ENCODE measurements at places on chromosomes 1 and 21. TPM values are rescaled to one million over a fixed set of nuclear protein-coding genes. Genes with fewer than 3 reads are reported as not detected.

HEYL gene
- 3.4 TPM for total RNA-seq

RNU1-4 gene
- total RNA-seq: 6.1 TPM

E2F2 gene
- 2.6 TPM for total RNA-seq

DMBX1 gene
- 0.61 TPM for total RNA-seq

TNFRSF4 gene
- not detected for total RNA-seq

GUCA2B gene
- not detected for total RNA-seq

HOOK1 gene
- total RNA-seq: 0.21 TPM

GPR37L1 gene
- total RNA-seq: 0.14 TPM

FABP3 gene
- not detected for total RNA-seq

IGSF9 gene
- 0.25 TPM for total RNA-seq

FCN3 gene
- not detected for total RNA-seq

OLIG2 gene
- total RNA-seq: not detected

WNT9A gene
- 6.9 TPM for total RNA-seq

TEKT2 gene
- total RNA-seq: not detected

OR2T10 gene
- total RNA-seq: not detected

SAMD13 gene
- 0.25 TPM for total RNA-seq

MARCKSL1 gene
- 69.7 TPM for total RNA-seq

MMEL1 gene
- not detected for total RNA-seq

WLS gene
- 17.3 TPM for total RNA-seq

LCE1D gene
- not detected for total RNA-seq

FMO4 gene
- total RNA-seq: 0.67 TPM

BARHL2 gene
- total RNA-seq: not detected

TMEM125 gene
- total RNA-seq: not detected

FAM151A gene
- total RNA-seq: 0.29 TPM

ANKRD13C gene
- total RNA-seq: 7.2 TPM

AADACL3 gene
- not detected for total RNA-seq

ARTN gene
- total RNA-seq: 0.46 TPM

LDLRAD2 gene
- total RNA-seq: 0.12 TPM

RNU1-2 gene
- total RNA-seq: not detected

All from A549 treated with Hydrocortisone at 1 μM for 4 hours (cell line).